ENCODE measurements at places on chromosomes 2 and 18.

DNA sequence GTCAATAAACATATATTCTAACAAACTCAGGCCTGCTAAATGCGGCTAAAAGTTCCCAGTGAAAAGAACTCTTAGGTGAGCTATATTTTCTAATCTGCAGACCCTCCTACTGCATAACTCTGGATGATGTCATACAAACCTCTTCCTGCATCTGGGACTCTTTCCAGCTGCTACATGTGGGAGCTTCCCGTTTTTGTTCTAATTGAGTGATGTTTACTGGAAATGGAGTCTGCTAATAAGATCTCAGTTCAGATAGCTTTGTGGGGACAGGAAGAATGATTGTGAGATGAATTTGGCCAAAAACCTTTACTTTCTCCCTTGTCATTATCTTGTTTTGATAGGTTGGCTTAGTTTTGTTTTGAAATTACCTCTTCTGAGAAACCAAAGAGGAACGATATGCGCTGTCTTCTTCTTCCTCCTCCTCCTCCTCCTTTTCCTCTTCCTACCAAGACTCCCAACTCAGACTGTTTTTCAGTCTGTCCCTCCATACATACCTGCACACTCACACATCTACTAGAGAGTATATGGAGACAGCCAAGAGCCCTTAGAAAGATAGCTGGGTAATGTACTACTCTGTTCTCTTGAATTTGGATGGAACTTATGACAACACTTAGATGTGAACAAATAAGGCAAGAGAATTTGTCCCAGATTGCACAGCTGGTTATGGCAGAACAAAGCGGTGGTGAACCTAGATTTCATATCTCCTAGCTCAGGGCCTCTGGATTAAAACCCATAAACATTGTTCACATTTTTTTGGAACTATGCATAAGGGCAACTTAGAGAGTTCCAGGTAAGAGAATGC, 39.8 kb upstream of the AAK1 start:
- no peaks in the 10 kb centered on the region for H3K36me3 ChIP-seq
- no peak overlapping the region for H3K4me3 ChIP-seq
- H3K4me1 ChIP-seq = peaks cover 10% of the 10 kb centered on the region
- no peak for DNase-seq

DNA sequence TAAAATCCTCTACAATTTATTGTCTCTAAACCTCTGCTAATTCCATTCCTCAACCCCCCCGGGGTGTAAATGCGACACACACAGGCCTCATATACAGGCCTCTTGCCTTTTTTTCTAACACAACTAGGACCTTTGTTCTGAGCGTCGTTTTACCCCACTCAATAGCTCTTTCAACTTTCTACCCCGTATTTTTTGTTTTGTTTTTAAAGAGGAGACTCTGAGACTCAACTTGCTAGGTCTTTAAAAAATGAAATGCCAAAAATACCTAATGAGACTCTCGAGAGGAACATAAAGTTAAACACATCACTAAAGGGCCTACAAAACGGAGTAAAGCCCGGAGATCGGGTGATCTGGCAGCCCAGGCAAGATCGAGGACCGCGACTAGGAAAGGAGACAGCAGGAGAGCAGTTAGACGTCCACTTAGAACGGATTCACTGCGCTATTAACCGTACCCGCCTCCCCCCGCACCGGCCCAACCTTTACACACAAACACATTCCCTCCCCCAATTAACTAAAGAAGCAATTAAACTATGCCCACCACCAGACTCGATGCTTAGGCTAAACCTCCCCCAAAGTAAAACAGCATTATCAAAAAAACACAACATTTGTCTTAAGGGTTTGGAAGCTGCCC, 1.7 kb downstream of the TRIP12 start:
- H3K4me1 ChIP-seq = no peaks in the 10 kb centered on the region
- peak overlapping the region; percentile 90 for H3K4me3 ChIP-seq
- no peaks in the 10 kb centered on the region for H3K27me3 ChIP-seq
- H3K27ac ChIP-seq = peak overlapping the region; percentile 83
- peaks cover 18% of the 10 kb centered on the region for H3K36me3 ChIP-seq

DNA sequence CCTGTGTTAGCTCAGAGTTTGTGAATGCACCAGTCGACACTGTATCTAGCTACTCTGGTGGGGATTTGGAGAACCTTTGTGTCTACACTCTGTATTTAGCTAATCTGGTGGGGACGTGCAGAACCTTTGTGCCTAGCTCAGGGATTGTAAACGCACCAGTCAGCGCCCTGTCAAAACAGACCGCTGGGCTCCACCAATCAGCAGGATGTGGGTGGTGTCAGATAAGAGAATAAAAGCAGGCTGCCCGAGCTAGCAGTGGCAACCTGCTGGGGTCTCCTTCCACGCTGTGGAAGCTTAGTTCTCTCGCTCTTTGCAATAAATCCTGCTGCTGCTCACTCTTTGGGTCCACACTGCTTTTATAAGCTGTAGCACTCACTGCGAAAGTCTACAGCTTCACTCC, 324.2 kb downstream of the RAD51AP2 start:
- no peaks in the 10 kb centered on the region for H3K4me1 ChIP-seq
- H3K27me3 ChIP-seq = peaks cover 3% of the 10 kb centered on the region
- H3K36me3 ChIP-seq = no peaks in the 10 kb centered on the region
- no peak overlapping the region for H3K4me3 ChIP-seq
- DNase-seq = no peak

GRCh38 chr2:218631837-218632236, 24.1 kb downstream of the PLCD4 start:
- no peak for DNase-seq
- H3K27me3 ChIP-seq = no peaks in the 10 kb centered on the region
- H3K4me1 ChIP-seq = peaks cover 15% of the 10 kb centered on the region
- H3K27ac ChIP-seq = peak overlapping the region; percentile 77

DNA sequence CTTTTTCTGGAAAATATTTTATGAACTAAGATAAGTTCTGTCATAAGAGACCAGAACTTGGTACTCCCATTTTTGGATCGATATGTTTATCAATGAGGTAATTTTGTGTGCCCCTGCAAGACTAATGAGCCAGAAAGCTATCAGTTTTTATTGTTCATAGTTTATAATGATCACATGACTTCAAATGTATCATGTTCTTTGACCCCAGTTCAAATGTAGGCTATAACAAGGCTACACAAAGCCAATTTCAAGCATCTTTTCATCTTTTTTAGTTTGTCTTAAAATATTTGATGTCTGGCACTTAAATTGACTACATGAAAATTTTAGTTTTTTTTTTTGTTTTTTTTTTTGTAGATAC, 35.3 kb downstream of the RALB start:
- peaks cover 22% of the 10 kb centered on the region for H3K4me1 ChIP-seq
- no peaks in the 10 kb centered on the region for H3K27me3 ChIP-seq
- H3K4me3 ChIP-seq = no peak overlapping the region
- H3K27ac ChIP-seq = peak overlapping the region; percentile 61
- H3K36me3 ChIP-seq = peaks cover 43% of the 10 kb centered on the region
- no peak for DNase-seq

GRCh38 chr2:214800180-214800579, 9.3 kb downstream of the BARD1 start:
- peaks cover 42% of the 10 kb centered on the region for H3K36me3 ChIP-seq
- H3K4me1 ChIP-seq = peaks cover 2% of the 10 kb centered on the region
- DNase-seq = no peak
- no peaks in the 10 kb centered on the region for H3K27me3 ChIP-seq

DNA sequence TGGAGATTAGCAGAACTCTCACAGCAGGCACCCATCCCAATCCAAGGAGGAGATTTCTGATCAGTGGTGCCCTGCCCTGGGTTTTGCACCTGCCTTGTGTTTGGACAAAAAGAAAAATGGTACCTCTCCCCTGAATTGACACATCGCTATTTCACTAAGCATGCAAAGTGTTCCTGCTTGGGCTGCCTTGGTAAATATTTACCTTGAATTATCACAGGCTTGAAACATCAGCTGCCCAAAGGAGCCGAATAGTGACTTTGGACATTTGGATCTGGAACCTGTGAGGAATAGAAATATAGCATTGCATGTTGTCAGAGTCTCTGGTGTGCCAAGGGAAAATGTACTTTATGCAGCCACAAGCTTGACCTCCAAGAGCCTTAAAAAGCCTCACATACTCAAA, 926.4 kb upstream of the FANCL start:
- no peaks in the 10 kb centered on the region for H3K36me3 ChIP-seq
- no peaks in the 10 kb centered on the region for H3K4me1 ChIP-seq
- no peak overlapping the region for H3K4me3 ChIP-seq
- no peak overlapping the region for H3K27ac ChIP-seq
- no peaks in the 10 kb centered on the region for H3K27me3 ChIP-seq

DNA sequence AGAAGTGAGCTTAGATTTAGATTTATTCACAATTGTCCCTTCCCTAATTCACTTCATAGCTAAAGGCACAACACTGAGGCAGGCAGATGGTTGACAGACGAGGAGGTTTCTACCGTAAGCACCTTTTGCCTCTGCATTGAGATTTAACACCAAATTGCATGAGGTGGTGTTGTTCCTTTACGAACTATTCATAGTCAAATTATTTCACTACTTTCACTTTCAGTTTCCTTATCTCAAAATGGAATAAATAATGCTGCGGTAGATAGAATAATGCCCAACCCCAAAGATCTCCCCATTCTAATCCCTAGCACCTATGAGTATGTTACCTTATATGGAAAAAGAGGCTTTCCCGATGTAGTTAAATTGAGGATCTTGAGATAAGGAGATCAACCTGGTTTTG, 58.9 kb upstream of the LINC00305 start:
- DNase-seq = no peak
- H3K27ac ChIP-seq = no peak overlapping the region
- H3K36me3 ChIP-seq = no peaks in the 10 kb centered on the region
- H3K27me3 ChIP-seq = no peaks in the 10 kb centered on the region
- H3K4me3 ChIP-seq = no peak overlapping the region

DNA sequence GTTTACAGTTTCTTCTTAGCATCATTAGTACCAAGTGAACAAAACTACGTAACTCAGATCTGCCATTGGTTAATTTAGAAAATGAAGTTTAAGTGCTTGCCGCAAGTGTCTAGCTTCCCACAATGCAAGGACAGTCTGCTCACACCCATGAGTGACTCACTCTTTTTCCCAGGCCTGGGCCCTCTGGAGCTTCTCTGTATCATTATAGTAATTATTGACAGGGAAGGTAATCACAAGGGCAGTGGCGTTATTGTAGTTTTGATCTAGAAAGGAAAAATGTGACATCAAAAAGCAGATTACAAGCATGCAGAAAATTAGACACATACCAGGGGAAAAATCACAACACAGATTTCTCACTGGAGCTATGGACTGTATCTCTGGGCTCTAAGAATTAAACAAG, 38.5 kb downstream of the NPC1 start:
- H3K4me1 ChIP-seq = no peaks in the 10 kb centered on the region
- peaks cover 96% of the 10 kb centered on the region for H3K36me3 ChIP-seq
- peak overlapping the region; percentile 7 for H3K27ac ChIP-seq
- no peak for DNase-seq
- no peaks in the 10 kb centered on the region for H3K27me3 ChIP-seq

DNA sequence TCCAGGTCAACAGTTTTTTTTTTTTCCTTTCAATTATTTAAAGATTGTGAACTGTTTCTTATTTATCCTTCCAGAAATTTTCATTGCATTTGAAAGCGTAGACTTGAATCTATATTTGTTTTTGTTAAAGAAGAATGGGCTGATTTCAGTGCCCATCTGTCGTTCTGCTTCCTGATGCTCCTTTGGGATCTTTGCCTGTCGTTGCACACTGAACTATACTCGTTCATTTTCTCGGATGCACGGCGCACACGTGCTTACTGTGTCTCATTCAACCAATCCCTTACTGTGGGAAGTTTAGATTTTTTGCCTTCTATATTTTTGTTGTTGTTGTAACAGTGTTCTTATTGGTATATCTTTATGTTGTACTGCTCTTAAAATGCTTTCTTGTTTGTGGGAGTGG, 149.7 kb downstream of the VAPA start:
- no peak for DNase-seq
- H3K27me3 ChIP-seq = no peaks in the 10 kb centered on the region
- H3K4me3 ChIP-seq = no peak overlapping the region
- H3K27ac ChIP-seq = no peak overlapping the region
- peaks cover 7% of the 10 kb centered on the region for H3K4me1 ChIP-seq

GRCh38 chr2:9207641-9208311, 1.2 kb downstream of the ASAP2 start:
- H3K36me3 ChIP-seq = peaks cover 37% of the 10 kb centered on the region
- peak overlapping the region; percentile 100 for H3K4me3 ChIP-seq
- H3K27ac ChIP-seq = peak overlapping the region; percentile 86
- H3K27me3 ChIP-seq = no peaks in the 10 kb centered on the region
- no peak for DNase-seq

GRCh38 chr18:61655630-61656029, 237.2 kb downstream of the RNF152 start:
- no peaks in the 10 kb centered on the region for H3K4me1 ChIP-seq
- no peak overlapping the region for H3K27ac ChIP-seq
- DNase-seq = no peak
- no peak overlapping the region for H3K4me3 ChIP-seq

DNA sequence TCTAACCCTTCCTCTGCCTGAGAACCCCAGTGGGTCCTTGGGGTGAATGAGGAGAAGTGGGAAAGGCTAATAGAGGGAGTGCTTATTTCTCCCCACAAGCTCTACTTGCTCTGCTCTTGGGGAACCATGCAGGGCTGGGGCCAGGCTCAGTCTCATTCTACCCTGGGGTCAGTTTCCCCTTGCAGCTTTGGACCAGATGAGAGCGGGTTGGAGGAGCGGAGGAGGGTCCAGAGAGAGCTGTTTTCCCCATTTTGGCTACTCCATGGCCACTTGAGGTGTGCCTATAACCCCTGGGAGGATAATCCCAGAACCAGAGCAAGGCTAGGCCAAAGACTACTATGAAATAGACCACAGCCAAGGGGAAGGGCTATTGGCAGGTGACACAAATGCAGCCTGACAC, 29.6 kb downstream of the PLB1 start:
- DNase-seq = no peak
- no peaks in the 10 kb centered on the region for H3K4me1 ChIP-seq
- no peaks in the 10 kb centered on the region for H3K27me3 ChIP-seq
- H3K36me3 ChIP-seq = no peaks in the 10 kb centered on the region
- no peak overlapping the region for H3K27ac ChIP-seq
- H3K4me3 ChIP-seq = no peak overlapping the region

- no peaks in the 10 kb centered on the region for H3K27me3 ChIP-seq
- H3K36me3 ChIP-seq = no peaks in the 10 kb centered on the region
- no peak for DNase-seq
- no peak overlapping the region for H3K4me3 ChIP-seq
Observed at GRCh38 chr18:10230072-10230471, 224.4 kb upstream of the APCDD1 start.

DNA sequence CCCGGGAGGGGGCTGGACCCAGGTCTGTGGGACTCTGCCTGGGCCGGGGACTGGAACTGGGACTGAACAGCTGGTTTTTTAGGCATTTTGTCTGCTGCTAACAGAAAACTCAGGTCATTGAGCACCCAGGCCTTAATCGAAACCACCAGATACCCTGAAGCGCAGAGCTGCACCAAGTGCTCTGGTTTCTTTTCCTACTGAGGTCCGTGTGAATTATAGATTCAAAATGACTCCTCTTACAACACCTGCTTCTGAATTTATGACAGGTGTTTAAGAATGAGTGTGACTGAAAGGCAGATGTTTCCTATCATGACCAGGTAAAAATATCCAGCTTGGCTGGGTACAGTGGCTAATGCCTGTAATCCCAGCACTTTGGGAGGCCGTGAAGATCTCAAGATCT, 47.8 kb downstream of the TRAPPC12 start:
- no peak overlapping the region for H3K27ac ChIP-seq
- DNase-seq = no peak
- no peaks in the 10 kb centered on the region for H3K27me3 ChIP-seq

- no peaks in the 10 kb centered on the region for H3K36me3 ChIP-seq
- H3K4me1 ChIP-seq = no peaks in the 10 kb centered on the region
- no peaks in the 10 kb centered on the region for H3K27me3 ChIP-seq
- H3K4me3 ChIP-seq = no peak overlapping the region
Observed at GRCh38 chr2:134271758-134272157, 17.9 kb downstream of the MGAT5 start.
